Sciatic nerve (tissue), 2 donors: ENCODE measurements at places on chromosomes 7 and 10.

DNA sequence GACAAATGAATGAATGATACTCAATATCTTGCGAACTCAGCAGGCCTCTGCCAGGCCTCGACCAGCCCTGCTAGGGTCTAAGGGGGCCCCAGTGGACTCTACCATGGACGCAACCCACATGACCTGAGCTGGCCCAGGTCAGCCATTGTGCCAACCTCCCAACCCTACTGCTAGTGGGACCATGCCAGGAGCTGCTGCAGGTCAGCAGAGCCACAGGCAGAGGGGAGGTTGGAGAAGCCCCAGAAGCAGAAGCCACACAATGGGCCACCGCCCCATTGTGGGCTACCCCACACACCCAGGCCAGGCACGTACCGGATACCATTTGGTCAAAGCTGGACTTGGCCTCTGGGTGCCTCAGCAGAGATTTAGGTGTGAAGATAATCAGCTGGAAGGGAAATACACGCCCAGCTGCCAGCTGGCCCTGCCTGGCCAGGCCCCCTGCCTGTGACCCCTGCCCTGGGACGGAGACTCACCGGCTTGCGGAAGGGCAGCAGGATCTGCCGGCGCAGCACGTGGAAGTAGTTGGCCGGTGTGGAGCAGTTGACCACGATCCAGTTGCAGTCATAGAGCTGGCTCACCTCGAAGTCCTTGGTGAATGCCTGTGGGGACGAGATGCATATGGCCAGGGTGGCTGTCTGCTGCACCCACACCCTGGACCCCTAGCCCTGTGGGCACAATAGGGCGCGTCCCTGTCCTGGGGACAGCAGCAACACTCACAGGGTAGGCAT lies 24.5 kb downstream of the OGDHL start:
- DNase-seq, result no peak

GRCh38 chr7:151776446-151776845 lies 100.5 kb downstream of the PRKAG2 start:
- no peak for DNase-seq

- DNase-seq, result no peak
These were observed 59.5 kb downstream of the ST8SIA6 start for GRCh38 chr10:17394854-17395253.

DNA sequence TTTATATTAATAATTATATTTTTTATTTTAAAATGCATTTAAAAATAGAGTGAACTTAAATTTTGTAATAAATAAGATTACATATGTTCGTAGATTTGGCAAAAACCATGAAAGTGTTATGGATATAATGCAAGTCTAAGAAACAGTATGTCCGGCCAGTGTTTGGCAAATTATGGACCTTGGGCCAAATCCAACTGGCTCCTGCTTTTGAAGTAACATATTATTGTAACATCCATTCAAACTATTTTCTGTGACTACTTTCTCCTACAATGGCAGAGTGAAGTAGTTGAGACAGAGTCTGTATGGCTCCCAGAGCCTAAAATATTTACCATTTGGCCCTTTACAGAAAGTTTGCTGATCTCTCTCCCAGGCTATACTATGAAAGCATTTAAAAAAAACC lies 38.9 kb downstream of the TMEM229A start:
- DNase-seq, result no peak

- DNase-seq, result no peak
These were observed 86.2 kb downstream of the HECW1 start for GRCh38 chr7:43198599-43199090.

- no peak for DNase-seq
These were observed 120.7 kb upstream of the PLXNA4 start for GRCh38 chr7:132697003-132697402.

GRCh38 chr10:60649485-60650377 lies 128.5 kb upstream of the CDK1 start:
- no peak for DNase-seq

DNA sequence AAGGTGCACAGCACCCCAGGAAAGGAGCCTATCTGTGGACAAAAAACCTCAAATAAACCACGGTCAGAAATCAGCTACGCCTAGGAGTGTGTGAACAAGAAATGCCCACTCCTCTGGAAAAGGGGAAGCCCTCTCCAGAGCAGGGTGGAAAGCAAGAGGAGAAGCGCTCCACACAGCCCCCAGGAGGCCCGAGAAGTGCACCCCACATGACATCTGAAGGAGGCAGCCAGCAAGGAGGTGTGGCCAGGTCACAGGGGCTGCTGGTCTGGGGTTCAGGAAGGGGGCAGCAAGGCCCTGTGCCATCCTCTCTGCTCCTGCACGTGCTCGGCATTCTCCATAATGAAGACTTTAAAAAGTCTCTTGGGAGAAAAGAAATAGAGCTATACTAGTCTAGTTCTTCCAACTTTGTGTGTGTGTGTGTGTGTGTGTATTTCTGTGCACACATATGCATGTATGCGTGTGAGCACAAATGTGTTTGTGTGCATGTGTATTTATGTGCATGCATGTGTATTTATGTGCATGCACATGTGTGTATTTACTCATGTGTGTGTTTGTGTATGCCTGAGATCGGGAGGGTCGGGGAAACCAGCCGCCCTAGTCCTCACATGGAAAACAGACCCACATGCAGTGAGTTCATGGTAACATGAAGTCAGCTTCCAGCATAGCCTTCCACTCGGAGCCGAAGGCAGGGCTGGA lies 76.5 kb downstream of the TNS3 start:
- DNase-seq, result no peak

DNA sequence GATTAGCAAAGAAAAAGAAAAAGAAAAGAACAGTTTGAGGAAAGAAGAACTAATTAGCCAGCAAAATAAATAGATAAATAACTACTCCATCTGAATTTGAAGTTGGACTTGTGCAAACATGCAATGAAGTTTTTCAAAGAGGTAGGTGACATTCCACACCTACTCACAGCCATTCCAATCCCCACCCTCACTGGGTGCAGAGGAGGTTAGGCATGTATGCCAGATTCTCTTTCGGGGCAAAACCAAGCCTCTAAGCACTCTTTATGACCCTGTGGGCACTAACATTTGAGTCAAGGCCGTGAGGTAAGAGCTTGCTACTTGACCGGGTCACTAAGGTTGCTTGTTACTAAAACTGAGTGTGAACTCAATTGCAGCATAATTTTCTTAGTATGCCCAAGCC lies 108.4 kb upstream of the SEMA3A start:
- DNase-seq, result no peak

- DNase-seq, result no peak
These were observed 61.6 kb upstream of the RNF32 start for GRCh38 chr7:156578978-156579430.

GRCh38 chr7:51027935-51028830 lies 245.5 kb upstream of the GRB10 start:
- no peak for DNase-seq

GRCh38 chr7:118184565-118184940 lies 589 bp downstream of the LSM8 start:
- no peak for DNase-seq

GRCh38 chr10:90204956-90205314 lies 503.5 kb downstream of the KIF20B start:
- no peak for DNase-seq

DNA sequence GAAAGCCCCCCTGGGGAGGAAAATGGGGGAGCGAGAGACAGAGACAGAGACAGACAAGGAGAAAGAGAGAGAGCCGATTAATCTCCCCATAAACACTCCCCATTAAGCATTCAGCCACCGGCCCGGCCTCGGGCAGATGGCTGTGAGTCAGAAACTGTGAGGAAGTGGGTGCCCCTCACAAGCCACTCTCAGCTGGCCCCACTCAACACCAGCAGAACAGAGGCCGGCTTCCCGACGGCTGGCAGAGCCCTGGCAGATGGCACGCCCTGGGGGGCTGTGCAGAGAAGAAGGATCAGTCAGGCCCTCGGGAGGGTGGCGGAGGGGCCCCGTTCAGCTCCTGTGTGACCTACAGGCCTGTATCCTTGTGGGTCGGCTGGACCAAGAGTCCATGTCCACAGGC lies 41.2 kb downstream of the CAMK2B start:
- peak; percentile 39 for DNase-seq

GRCh38 chr7:12519682-12520009 lies 50.9 kb upstream of the SCIN start:
- no peak for DNase-seq

DNA sequence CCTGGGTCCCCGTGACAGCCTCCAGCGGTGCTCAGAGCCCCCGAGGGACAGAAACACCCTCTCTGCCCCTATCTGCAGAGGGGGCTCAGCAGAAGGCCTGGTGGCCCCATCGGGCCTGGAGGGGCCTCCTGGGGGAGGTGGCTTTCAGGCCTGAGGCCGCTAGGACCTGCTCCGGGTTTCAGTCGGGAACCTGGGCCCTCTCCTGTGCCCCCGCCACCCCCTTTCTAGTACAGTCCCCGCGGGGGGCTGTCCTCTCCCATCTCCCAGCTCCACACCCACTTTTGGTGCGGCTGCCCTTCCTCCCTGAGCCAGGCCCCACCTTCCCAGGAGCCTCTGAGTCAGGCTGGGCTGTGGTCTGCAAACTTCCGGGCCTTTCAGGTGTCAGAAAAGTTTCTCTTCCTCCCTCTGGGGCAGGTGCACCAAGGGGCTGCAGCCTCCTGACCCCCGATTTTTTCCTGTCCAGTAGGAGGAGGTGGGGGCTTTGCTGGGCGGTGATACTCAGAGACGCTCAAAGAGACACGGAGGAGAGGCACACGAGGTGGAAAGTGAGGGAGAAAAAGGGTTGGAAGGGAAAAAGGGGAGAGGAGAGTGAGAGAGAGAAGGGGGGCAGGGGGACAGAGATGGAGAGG lies 692 bp downstream of the CARD11 start:
- no peak for DNase-seq

GRCh38 chr7:122974229-122974628 lies 21.3 kb downstream of the TAS2R16 start:
- no peak for DNase-seq

GRCh38 chr7:101200504-101200861 lies 353 bp downstream of the MOGAT3 start:
- no peak for DNase-seq

- DNase-seq, result no peak
These were observed 15.7 kb upstream of the STN1 start for GRCh38 chr10:103933557-103934121.

- no peak for DNase-seq
These were observed 186.9 kb upstream of the PHYHIPL start for GRCh38 chr10:58989486-58990039.

GRCh38 chr10:73989594-73990150 lies 8.2 kb upstream of the VCL start:
- DNase-seq, result no peak

GRCh38 chr7:80235334-80235733 lies 100.7 kb downstream of the GNAI1 start:
- no peak for DNase-seq

- no peak for DNase-seq
These were observed 64.7 kb downstream of the ZNF277 start for GRCh38 chr7:112271162-112271561.

DNA sequence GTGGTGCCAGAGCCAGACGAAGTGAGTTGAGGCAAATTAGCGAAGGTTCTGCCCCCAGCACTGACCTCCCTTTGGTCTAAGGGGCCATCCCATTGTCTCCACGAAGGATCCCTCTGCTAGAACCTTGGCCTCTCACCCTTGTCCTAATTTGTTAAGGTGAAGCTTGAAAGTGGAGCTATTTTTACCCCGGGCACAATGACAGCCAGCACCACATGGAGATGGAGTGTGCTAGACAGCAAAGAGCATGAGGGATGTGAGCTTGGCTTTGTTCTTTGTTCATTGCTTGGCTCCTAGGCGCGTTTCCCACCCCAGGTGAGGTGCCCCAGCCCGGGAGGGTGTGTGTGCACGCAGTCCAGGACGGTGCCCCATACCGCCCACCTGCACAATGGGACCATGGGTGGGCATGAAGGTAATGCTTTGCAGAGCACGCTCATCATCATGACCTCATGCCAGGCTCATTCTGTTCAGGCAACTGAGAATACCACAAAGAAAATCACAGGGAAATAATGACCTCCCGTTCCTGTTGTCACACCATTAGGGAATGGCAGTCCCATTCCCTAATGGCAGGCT lies 361.0 kb upstream of the FZD8 start:
- no peak for DNase-seq

- no peak for DNase-seq
These were observed 351.8 kb upstream of the FZD8 start for GRCh38 chr10:35993591-35994515.

DNA sequence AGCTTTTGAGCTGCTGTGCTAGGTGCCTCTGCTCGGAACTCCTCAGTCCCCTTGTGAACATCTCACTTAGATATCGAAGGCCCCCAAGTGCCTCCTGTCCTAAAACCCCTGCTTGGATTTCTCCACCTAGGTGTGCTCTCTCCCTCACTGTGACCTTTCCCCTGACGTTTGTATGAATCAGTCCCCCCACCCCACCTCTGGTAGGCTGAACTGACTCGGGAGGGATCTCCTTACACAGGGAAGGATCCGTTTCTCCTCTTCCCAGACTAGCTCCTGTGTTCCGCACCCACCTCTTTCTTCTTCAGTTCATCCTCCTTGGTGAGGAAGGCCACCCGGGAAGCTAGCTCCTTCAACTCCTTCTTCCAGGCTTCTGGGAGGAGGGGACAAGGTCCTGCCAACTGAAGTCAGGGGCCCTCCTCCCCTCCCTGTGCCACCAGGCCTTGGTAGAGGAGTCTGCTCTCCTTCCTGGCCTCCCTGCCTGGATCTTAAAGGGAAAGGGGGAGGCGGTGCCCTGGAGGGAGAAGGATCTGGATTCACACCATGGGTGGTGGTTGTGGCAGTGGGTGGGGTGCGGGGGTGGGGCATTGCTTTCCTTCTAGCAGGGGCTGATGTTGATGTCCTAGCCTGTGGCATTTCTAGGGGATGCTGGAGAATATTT lies 6.8 kb downstream of the TBATA start:
- DNase-seq, result no peak

- no peak for DNase-seq
These were observed 82.3 kb downstream of the TAX1BP1 start for GRCh38 chr7:27822245-27822644.

GRCh38 chr7:44634839-44635591 lies 28.6 kb downstream of the OGDH start:
- no peak for DNase-seq

DNA sequence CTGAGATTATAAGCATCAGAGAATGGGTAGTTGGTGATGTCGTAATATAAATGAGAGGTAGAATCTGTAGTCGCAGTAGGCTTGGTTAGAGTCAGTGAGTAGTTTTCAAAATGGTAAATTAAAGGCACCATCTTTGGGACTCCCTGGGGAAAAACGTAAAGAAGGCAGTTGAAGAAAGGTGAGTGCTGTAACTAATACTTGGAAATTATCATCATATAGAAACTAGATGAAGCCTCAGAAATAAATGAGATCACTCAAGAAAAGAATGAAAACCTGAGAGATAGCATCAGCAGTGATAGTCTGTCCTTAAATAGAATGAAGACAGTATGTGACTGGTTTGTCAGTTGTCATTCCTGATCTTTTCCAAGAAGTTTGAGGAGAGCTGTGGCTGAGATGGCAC lies 23.8 kb downstream of the PALS2 start:
- no peak for DNase-seq
